Activated gamma-delta T cell (primary cell): ENCODE measurements at places on chromosomes 1 and 21.

DNA sequence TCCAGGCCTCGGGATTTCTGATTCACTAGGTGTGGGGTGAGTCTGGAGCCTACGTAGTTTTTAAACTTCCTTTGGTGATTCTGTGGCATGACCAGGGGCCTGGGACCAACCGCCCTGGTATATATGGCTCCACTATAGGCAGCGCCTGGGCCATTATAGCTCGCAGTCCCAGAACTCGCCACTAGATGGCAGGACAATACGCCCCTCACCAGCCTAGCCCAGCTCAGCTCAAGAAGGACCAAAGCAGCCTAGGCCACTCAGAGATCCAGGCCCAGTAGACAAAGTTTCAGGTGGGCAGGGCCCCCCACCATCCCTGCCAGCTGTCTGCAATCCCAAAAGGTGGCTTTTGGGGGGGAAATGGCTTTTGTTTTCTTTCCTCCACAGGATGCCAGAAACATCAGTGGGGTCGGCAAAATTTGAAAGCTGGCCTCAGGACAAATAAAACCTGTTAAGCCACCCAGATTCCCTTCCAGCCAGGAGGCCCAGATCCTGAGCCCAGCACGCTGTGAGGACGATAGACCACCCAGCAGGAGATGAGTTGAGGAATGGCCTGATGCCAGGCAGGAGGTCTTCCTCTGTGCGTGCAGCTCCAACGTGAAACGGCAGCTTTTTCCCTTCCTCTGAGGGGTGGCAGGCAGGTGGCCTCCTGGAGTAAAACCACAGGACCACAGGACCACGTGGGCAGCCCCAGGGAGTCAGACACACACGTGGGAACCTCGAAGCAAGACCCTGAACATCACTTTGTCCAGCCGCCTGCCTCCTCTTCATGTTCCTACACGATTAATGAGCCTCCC lies 24.8 kb upstream of the TMEM51 start:
- no peak for DNase-seq

- no peak for DNase-seq
Observed at GRCh38 chr1:241518476-241519307, 863 bp downstream of the FH start.

DNA sequence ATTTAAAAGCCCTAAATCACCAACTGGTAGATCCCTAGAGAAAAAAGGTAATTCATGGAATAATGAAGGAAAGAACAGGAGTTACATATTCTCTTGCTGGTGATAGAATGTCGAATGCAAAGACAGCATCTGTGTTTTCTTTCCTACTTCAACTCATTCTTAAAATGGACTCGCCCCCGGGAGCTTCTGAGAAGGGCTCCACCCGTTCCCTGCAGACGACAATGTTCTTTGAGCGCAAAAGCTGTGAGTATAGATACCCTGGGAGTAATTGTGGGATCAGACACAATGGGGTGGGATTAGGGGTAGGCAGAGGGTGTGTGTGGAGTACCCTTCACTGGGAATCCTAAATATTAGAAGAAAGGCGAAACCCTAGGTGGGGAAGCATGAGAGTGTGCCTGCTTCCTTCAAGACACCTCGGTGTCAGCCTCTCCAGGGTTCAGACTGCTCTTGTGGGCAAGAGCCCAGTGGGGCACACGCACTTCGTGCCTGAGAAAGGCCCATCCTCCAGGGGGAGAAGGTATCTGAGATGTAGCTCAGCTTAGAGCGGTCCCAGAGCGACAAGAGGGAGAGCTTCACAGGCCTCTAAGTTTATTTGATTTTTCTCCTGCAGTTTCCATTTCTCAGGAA lies 123.3 kb upstream of the DPYD start:
- DNase-seq: no peak

- DNase-seq: no peak
Observed at GRCh38 chr21:42234041-42234440, 15.1 kb downstream of the ABCG1 start.

DNA sequence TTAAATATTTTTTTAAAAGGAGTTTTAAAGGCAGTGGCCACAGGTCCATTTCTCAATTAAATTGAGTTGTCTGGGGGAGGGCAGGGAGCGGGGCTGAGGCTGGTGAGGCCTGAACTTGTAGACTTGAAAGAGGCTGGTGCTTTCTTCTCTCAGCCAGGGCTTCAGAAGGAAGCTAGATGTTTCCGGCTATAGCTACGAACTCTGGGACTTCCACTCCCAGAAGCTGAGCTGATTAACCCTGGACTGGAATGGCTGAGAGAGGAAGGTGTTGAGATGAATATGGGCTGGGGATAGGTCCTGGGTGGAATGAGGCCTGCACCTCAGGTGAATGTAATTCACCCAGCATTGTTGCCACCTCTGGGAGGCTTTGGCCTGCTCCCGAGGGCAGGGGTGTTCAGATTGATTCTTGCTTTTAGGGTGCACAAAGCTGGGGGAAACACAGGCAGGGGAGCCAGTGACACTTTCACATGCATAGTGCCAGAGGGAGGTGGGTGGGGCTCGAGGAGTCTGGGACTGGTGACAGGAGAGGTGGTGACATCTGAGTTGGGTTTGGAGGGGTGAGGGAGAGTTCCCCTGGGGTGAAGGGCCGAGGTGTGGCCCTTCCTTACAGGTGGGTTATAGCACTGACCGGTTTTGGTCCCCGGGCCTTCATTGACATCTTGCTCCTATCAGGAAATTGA lies 18.2 kb downstream of the LDLRAP1 start:
- no peak for DNase-seq
